Stimulated activated CD8-positive, alpha-beta memory T cell treated with anti-CD3 and anti-CD28 coated beads, Interleukin-2, amount 100 ng/mL, for 1 hour (primary cell): ENCODE measurements at places on chromosomes 7 and 10.

DNA sequence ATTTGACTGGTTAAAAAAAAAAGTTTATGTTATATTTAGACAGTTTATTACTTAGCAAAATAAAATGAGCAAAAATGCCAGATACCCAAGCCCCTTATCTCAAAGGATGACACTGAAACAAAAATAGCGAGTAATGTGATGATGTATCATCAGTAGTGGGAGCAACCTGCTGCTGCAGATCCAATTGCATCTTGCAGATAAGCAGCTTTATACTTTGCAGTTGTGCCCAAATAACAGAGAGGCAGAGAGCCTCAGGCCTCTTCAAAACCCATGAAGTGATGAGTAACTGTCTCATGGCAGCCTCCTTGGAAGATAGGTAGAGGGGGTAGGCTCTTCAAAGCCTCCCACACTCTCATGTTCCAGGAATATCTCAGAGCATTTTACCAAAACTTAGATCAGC is 468.2 kb upstream of the LRRTM3 start:
- DNase-seq, result no peak

DNA sequence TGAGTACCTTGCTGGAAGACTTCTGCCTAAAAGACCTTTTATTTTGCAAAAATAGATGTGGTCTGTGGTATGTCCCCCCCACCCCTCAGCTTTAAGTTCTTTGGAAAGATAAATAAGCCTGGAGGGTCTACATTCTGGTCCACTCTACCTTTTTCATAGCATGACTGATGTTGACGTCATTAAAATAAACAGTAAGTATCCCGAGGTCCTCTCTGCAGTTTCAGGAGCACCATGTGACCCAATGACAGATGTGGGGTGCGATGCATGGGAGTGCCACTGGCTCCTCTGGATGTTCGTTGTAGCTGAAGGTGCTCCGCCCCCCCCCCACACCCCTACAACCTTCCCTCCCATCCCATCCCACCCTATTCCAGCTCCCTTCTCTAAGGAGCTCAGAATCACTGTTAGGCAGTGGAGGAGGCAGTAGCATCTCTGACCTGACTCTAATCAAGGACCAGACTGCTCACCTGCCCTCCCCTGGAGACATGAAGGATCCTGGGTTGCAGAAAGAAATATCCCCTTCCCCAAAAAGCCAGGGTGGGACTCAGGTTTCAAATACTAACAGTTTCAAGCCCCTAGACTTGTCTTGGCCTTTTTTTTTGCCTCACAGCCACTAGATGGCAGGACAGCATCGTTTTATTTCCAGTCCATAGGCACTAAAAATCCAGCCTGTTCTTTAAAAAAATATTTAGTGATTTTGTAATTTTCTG is 25.1 kb downstream of the CASP7 start:
- no peak for DNase-seq

DNA sequence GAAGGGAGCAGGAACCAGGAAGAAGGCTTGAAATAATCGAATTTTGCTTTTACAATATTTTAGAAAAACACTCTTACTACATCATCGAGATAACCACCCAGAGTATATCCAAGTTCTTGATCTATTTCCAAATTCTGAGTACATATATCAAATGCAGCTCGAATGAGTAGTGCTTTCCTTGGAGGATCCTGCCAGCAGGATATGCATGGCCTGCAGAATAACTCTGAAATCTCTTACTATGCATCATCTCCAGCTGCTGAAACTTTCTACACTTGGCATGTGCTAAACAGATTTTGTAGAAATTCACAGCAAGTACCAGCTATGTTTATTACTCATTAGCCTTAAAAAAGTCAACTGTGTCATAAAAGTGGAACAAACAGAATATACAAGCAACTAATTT is 44.0 kb upstream of the ANK3 start:
- DNase-seq, result no peak

DNA sequence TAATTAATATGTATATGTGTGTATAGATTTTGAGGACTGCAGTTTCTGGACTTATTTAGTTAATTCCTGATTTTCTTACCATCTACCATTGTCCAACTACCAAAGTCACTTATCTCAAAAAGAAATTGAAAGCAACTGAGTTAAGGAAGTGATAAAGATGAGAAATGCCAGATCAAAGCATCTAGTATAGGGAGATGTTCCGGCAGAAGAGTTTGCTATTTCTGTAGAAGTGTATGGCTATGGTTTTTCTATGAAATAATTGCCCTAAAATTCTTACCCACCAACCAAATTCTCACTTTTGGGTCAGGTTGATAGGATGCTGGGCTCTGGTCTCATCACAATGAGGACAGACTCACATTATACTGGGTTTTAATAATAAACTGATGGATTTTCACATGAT is 64.0 kb upstream of the RAB11FIP2 start:
- DNase-seq, result no peak

DNA sequence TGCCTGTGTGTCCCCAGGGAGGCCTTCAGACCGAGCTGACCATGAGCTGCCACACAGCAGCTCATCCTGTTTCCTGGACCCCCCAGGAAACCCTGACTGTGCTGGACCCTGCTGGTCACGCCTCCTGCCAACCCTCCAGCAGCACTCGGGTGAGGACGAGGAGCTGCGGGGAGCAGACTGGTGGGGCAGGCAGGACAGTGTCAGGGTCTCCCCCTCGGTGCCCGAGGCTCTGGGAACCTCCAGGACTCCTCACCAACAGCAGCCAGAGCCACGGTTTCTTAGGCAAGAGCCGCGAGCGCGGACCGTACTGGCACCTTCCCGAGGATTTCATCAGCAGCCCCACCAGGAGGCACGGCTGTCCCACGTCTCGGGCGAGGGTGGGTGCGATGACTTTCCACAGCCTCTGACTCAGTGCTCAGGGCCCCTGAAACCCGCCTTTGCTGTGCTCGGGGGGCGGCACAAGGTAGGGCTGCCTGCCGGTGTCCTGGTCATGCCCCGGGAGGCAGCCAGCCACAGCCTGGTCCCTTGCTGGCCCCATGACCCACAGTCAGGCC is 186.9 kb downstream of the ELFN1 start:
- DNase-seq, result no peak

DNA sequence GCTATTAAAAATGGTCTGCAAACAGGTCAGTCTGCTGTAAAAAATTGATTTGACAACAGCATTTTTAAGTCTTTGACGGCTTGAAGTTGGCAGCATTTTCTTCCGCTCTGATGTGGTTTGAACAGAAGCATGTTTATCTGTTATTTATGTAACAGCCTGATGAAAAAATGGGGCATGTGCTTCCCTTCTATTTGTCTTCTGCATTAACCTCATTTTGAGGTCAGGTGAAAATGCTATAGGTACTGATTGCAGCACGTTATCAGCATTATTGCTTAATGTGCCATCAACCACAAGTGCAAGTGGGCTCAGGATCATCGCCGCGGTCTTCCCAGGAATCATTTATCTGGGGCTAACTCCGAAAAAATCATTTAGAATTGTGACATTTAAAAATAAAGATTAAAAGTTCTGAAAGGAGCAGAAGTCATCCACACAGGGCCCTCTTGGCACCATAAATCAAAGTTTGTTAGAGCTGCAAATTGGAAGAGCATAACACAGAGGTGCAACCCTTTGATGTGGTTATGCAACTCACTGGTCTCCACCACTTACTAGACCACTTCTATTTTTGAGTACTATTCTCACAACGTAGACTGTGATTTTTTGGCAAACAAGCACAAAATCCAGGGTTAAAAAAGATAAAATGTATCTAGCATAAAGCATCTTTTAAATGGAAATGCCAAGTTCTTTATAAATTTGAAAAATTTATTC is 307.7 kb downstream of the MDFIC start:
- no peak for DNase-seq

DNA sequence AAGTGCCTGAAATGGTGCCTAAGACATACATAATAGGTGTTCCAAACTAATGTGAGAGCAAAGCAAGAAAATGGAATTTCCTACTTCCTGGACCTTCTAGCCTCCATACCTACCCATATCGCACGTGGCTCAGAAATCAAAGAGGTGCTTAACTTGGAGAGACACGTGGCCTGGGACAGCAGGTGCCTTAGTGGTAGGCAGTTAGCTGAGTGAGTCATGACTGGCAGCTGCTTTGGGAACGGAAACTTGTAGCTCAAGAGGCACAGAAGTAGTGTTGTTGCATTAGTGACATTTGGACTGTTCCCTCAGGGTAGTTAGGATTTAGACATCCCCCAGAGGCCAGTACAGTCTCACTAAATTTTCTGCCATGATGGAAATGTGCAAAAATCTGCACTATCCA is 12.0 kb upstream of the BMPER start:
- no peak for DNase-seq

DNA sequence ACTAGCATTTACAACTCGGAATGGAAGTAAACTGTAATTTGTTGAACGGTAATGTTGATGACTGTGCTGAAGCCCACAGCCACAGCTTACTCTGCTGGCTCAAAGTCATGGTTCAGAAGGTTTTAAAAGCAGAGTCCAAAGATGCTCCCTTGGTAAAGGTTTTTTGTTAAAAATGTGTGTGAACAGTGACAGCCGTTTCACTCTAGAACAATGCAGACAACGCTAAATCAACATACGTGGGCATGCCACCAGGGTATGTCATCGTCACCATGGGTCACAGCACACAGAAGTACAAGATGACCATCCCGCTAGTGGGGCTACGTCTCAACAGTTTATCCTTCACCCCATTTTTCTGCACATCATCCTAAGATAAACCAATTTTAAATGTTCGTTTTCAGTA is 106.5 kb upstream of the LANCL2 start:
- no peak for DNase-seq

DNA sequence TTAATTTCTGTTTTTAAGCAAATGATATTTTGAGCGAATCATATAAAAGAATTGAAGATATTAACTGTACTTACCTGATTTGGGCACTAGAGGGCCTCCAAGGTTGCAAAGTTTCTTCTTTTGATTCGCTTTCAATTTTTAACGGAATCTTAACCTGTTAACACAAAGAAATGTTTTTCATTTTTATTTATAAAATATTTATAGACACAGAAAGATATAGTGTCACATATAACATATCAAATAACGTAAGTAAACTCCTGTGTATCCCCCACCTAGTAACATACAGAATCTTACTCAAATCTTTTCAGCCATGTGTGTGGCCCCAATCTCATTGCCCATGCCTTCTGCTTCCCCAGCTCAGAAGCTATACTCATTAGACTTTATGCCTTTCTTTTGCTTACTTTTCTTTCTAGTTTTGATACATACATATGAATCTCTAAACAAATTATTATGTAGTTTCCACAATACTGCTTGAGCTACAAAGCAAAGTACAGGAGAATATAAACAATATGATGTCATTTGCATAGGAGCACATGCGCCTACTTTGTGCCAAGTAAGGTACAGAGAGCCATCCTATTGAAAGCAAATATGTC is 49.5 kb upstream of the ZPBP start:
- DNase-seq, result no peak

DNA sequence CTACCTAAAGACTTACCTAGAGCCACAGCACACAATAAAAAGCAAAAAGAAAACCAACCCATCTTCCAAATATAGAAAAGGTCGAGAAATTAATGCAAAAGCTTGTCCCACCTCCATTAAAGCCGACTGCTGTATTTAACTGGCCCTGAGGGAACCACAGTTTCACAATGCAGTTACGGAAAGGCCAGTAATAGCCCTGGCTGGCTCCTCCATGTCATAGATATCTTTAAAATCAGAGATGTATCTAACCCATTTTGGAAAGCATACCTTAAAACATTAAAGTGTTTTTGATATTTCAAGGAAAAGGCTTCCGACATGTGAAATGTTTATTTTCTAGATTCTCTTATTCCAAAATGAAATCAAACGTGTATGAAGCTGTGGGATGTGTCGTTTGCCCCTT is 23.0 kb downstream of the HDAC9 start:
- no peak for DNase-seq

- DNase-seq, result no peak
These were observed 25.7 kb downstream of the C10orf71 start for GRCh38 chr10:49324711-49325110.

DNA sequence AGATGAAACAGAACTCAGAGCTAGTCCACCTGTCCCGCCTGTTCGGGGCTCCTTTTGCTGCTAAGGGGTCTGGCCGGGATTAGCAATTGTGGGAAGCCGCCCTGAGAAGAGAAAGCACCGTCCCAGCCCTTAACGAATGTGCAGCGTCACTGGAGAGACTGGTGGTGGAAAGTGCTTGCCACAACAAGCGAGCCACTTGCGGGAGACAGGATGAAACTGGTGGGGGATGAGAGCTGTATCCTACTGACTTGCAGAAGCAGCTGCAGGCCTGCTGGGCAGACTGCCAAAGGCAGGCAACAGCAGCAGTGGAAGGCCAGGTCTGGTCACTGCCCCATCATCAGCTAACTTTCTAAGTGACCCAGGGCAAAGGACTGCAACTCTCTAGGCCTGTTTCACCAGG is 95.4 kb downstream of the FAM53B start:
- no peak for DNase-seq

- no peak for DNase-seq
These were observed 265.7 kb upstream of the IMMP2L start for GRCh38 chr7:111827863-111828504.

GRCh38 chr7:131111081-131111576 is 216.5 kb upstream of the MKLN1 start:
- no peak for DNase-seq

- DNase-seq, result no peak
These were observed 154.8 kb downstream of the LRRC4 start for GRCh38 chr7:127876393-127876792.

DNA sequence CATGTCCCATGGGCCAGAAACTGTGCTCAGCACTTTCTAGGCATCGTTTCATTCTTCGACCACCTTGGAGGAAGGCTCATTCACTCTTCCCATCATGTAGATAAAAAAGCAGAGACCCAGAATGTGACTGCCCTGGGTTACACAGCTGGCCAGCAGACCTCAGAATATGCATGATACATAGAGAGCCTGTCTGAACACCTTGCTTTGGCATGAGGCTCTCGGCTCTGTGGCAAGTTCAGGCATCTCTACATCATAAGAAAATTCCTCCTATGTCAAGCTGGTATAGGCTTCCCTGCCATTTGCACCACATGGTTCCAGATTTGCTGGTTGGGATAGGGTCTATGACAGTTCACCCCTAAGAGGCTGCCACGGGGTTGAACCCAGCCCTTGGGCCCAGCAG is 134.1 kb downstream of the CDH23 start:
- no peak for DNase-seq

- no peak for DNase-seq
These were observed 70.3 kb downstream of the UNCX start for GRCh38 chr7:1302936-1303335.
